ENCODE measurements at places on chromosomes 1 and 21.

GRCh38 chr1:99635664-99636063 is 10.2 kb upstream of the PALMD start:
- DNase-seq: no peak

- no peak for DNase-seq
These were observed 51.6 kb upstream of the KCND3 start for GRCh38 chr1:112040891-112041740.

GRCh38 chr1:82903626-82904025 is 1095.3 kb downstream of the TTLL7 start:
- no peak for DNase-seq

DNA sequence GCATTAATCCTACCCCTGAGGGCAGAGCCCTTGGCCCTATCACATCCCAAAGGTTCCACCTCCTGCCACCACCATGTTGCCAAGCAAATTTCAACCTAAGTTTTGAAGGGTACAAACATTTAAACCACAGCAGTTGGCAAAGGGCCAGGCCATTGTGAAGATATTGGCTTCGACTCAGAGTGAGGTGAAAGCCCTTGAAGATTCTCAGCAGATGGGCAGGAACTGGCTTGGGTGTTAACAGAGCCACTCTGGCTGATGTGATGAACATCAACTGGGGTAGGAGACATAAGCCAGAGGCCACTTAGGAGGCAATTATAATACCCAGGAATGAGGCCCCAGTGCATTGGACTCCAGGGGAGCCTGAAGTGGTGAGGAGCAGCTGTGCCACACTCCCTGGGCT is 207.7 kb upstream of the KAZN start:
- no peak for DNase-seq

DNA sequence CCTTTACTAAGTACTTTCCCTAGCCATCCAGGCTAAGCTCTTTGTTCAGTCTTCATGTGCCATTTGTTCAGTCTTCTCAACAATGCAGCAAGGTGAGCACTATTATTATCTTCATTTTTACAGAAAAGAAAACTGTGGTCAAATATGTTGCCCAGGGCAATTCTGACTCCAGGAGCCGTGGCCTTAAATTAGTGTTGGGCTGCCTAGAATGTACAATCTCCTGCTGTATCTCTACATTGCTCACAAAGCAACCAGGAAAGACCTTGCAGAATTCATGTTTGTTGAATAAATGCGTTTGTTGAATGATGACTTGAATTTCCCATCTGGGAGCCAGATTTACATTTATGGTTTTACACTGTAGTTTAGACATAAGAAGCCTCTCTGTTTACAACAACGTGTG is 14.2 kb downstream of the CD101 start:
- no peak for DNase-seq

- peak; percentile 49 for DNase-seq
These were observed 20.4 kb downstream of the DEGS1 start for GRCh38 chr1:224203243-224204016.

- no peak for DNase-seq
These were observed 402.7 kb upstream of the DAB1 start for GRCh38 chr1:57826535-57826934.

DNA sequence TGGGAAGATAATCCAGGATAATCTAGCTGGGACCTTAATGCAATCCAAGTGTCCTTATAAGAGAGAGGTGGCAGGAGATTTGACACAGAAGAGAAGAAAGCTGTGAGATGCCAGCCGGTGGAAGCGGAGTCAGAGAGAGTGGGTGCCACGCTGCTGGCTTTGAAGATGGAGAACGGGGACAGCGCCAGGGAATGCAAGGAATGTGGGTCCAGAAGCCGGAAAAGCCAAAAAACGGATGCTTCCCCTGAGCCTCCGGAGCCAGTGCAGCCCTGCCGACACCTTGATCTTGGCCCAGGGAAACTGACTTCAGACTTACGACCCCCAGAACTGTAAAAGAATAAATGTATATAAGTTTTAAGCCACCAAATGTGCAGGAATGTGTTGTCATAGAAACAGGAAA is 152.6 kb downstream of the ZNF281 start:
- DNase-seq: no peak

- no peak for DNase-seq
These were observed 45.1 kb downstream of the MAP3K7CL start for GRCh38 chr21:29175408-29176134.

All from hypothalamus (tissue), 51 donors.